ENCODE measurements at places on chromosomes 16 and 17.

- no peak for DNase-seq
Measured at GRCh38 chr17:12509801-12510200, 155.9 kb upstream of the MYOCD start.

DNA sequence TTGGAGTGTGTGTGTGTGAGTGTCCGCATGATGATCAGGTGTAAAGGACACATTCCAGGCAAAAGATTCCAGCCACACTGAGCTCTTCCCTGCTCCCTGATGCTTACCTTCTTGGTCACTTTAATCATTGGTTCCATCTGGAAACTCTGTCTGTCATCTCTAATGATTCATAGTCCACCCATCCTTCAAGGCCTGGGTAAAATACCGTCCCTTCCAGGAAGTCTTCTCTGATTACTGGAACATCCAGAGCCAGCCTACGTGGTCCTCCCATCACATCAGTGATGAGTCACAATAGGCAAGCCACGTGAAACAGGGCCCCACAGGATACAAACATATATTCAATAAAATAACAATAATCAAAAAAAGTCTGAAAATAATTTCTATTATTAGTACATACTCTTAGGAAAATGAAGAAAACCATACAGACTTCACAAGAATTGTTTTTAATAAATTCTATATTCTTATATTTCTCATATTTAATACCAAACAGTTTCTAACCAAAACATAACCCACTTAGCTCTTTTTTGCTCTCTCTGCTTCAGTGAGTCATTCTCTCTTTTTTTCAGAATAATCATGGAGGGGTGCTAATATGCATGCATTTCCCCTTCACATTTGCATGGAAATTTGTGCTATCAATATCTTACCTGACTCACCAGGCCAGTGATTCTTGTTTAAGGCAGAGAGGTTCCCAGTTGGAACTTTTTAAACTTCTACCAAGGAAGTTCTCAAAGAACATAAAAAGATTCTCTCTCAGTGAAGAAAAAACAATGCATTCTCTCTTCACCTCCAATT lies 263.2 kb downstream of the TOX3 start:
- DNase-seq = no peak

DNA sequence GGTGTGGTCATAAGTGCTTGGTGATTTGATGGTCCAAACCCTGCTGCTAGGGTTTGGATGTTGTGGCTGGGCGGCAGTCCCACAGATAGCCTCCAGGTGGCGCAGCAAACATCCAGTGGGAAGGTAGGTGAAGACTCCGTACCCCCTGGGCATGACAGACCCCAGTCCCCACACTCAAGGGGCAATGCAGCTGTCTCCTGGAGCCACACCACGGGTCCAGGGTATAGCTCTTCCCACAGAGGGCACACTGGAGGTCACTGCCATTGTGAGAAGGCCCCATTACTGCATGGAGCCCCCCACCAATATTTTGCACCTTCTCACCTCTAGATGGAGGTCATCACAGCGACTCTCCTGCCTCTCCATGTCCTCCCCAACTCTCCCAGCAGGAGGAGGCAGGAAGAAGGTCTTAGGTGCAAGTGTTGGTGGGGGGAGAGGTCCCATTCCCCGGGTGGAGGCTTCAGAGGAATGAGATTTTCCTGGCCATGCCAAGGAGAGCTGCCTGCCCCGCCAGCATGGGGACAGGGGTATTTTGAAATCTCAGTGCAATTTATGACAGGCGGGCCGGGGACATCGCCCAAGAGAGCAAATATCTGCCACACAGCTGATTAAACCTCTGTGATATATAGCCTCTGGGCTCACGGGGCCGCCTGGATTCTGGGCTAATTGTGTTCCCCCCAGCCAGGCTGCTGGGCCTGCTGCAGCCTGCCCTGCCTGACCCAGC lies 17.1 kb upstream of the C17orf113 start:
- DNase-seq = peak; percentile 67

GRCh38 chr16:88936008-88936555 lies 40.9 kb downstream of the CBFA2T3 start:
- no peak for DNase-seq

- DNase-seq = no peak
Measured at GRCh38 chr17:20944014-20944865, 98.6 kb downstream of the USP22 start.

DNA sequence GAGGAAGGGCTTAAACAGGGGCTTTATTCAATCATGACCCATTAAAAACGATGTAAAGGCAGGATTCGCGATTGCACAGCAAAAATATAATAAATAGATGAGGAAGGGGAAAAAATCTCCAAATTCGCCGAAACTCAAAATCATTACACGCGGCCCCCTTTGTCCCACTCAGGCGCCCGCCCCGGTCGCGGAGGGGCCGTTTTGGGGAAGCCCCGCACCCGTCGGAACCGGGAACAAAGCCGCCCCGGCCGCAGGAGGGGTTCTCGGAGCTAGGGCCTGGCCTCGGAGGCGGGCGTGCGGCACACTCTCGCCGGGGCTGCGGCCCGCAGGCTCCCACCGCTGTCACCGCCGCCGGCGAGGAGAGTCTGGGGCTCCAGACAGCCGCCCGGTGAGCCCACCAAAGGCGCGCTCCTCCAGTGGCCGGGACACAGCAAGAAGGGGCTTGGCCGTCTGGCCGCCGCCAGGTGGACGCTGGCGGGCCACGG lies 521 bp downstream of the C16orf87 start:
- DNase-seq = no peak

- no peak for DNase-seq
Measured at GRCh38 chr16:11630046-11630767, 38.0 kb upstream of the SNN start.

DNA sequence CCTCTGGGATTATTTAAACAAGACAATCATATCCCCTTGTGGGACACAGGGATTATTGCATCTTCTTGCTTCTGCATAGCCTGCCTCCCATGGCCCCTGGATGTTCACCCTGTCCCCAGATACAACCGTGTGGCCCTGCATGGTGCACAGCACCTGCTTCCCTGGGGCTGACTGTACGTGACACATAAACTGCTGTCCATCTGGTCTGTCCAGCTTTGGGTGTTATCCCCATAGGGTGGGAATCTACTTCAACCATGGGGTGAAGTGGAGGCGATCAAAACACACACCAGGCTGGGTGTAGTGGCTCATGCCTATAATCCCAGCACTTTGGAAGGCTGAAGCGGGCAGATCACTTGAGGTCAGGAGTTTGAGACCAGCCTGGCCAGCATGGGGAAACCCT lies 138.8 kb downstream of the XYLT1 start:
- DNase-seq = no peak

Measured in stimulated activated CD4-positive, alpha-beta T cell treated with anti-CD3 and anti-CD28 coated beads, Interleukin-15, amount 100 ng/mL, for 48 hours (primary cell).